ENCODE measurements at places on chromosomes 2 and 18.
A peak's percentile ranks its signal among the peaks of the same experiment; 100 is the strongest.

DNA sequence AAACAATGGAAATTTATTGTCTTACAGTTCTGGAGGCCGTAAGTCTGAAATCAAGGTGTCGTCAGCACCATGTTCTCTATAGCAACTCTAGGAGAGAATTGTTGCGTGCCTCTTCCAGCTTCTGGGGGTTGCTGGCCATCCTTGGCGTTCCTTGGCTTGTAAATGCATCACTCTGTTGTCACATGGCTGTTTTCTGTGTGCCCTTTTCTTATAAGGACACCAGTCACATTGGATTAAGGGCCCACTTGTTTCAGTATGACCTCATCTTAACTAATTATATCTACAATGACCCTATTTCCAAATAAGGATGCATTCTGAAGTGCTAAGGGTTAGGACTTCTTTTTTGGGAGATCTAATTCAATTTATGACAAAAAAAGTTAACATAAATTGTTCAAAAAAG lies 1.4 kb upstream of the PLEK start:
- no peak for DNase-seq

DNA sequence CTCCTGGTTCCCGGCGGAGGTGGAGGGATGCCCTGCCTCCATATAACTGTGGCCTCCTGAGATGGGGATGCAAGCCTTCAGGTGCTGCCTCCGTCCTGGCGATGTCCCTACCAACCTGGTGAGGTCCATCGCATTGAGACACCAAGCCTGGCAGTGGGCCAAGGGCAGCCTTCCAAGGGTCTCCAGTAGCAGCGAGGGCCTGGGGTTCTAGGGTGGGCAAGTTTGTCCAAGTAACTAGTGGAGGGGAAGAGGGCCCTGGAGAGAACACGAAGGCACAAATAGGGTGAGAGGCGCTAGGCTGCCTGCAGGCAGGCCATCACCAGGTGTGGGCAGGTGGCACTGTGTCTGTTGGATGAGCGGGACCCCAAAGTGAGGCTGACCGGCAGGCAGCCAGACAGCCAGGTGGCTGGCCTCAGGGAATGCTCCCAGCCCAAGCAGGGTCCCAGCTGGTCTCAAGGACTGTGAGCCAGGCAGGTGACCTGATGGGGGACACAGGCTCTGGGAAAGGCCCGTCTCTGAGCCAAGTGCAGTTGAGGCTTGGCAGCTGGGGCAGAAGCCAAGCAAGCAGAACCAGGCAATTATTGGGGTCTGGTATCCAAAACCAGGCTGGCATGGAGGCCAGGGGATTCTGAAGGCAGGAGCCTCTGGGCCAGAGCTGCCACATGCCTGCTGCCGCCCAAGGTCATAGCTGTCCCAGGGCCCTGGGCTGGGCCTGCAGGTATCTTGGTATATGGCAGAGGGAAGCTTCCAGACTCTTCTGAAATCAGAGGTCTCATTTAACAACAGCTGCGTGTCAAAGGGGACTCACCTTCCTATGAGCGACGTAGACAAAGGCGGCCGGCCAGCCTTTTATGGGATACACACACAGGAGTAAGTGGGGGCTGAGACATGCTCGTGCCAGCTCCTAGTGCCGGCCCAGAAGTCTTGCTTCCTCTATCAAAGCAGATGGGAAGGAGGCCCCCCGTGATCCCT lies 23.4 kb downstream of the RAMP1 start:
- no peak for DNase-seq

DNA sequence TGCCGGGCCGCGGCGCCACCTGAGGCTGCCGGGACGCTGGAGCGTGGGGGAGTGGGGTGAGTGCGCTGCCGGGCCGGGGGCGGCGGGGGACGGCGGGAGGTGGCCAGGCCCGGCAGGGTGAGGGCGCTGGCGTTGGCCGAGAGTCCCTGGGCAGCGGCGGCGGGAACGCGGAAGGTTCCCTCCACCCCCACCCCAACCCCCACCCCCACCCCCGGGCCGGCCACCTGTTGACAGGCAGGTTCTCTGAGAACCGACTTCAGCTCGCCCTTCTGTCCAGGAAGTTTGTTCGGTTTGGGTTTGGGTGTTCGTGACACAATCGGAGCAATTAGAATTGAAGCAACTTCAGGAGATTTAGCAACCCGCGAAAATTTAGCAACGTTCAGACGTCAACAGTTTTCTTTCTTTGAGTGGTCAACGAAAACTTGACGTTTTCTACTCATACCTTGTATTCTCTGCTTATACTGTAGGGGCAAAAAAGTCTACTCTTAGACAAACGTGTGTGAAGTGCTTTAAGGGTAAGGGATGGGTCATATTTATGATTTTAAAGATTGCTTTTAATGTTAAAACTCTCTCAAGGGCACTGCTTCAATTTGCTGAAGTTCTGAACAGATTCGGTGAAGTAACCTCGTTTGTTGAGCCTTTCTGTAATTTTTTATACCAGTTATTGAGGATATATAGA lies 9.3 kb downstream of the OTX1 start:
- DNase-seq = no peak

DNA sequence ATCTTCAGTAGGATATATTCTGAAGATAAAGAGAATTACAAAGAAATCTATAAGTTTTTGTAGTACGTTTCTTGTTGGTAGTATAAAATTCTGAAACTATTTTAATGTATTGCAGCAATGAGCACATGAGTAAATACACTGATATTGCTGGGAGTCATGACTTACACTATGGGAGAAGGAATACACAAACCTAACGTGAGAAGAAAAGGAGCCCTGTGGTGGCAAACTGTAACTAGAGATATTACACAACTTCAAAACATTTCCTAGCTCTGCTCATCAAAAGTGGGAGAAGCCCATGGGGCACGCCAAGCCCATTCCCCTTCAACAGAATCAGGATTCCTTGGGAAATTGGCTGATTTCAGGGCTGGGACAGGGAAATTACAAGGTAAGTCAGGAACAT lies 20.5 kb downstream of the SPIRE1 start:
- DNase-seq = no peak

DNA sequence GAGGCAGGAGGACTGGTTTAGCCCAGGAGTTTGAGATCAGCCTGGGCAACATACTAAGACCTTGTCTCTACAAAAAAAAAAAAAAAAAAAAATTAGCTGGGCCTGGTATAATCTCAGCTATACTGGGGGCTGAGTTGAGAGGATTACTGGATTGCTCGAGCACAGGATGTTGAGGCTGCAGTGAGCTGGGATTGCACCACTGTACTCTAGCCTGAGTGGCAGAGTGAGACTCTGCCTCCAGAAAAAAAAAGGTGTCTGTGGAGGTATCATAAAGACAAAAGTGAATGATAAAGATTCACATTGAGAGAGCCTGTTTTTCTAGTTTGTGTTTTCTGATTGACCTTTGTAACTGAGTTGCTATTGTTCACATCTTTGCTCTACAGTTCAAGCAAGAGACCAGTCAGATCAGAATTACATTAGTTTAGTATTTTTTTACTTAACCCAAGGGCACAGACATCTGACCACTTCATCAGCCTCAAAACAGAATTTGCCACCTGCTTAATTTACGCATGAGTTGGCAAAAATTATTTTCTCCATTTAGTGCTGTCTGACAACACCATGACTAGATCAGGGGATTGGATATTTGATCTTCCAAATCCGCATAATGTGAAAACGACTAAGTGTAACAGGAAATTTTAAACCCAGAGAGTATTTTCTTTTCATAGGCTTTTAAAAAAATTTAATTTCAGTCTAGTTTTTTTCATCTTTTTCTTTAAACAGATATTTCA lies 271.0 kb downstream of the TGIF1 start:
- no peak for DNase-seq

GRCh38 chr2:174753038-174753633 lies 11.1 kb downstream of the CHRNA1 start:
- no peak for DNase-seq

GRCh38 chr2:160207271-160207670 lies 7.2 kb upstream of the ITGB6 start:
- no peak for DNase-seq

- DNase-seq = peak; percentile 90
Measured at GRCh38 chr2:237572021-237572741, 5.8 kb downstream of the PRLH start.

GRCh38 chr2:44618251-44619023 lies 256.7 kb downstream of the CAMKMT start:
- DNase-seq = no peak

GRCh38 chr2:51781691-51782090 lies 749.8 kb upstream of the NRXN1 start:
- DNase-seq = no peak

DNA sequence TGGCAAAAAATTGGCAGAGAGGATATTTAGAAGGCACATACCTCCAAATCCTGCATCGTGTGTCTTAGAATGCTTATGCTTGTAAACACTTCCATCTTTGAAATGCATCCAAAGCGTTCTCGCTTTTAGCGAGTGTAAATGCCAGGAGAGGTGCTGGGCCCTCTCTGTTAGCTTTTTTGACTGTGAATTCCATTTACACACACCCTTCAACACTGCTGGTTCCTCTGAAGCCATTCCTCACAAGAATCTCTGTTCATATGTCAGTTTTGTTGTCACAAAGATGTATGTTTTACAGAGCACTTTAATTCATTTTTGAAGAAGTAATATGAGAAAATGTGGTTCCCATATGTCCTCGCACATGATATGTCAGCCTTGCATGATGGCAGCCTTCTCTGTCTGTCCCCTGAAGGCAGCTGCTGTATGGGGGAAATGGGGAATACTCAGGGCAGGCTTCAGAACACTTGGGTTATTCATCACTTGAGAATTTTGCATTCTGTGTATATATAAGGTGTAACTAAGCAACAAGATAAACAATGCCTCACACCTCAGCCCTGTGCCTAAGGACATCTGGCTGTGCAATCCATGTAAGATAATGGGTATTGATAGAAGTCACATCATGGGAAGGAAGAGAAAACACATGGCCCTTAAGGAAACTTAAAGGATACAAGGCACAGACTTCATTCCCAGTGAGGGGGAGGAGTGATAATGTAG lies 52.3 kb downstream of the RAB27B start:
- no peak for DNase-seq

DNA sequence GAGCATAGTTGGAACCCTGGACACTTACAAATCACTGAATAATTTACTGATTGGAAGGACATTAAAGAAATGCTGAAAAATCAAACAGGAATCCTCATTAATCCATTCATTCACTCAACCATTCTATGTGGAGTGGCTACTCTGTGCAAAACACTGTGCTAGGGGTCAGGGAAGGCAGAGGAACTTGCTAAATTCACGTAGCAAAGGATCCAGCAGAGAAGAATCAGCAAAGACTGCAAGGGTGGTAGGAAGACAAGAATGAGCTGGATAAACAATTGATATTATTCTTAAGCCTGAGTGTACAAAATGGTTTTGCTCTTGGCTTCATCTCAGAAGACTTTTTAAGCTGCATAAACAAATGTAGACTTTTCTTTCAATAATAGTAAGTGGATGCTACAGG lies 164.3 kb upstream of the CAVIN2 start:
- no peak for DNase-seq

- DNase-seq = no peak
Measured at GRCh38 chr2:36536776-36537175, 61.2 kb downstream of the FEZ2 start.

DNA sequence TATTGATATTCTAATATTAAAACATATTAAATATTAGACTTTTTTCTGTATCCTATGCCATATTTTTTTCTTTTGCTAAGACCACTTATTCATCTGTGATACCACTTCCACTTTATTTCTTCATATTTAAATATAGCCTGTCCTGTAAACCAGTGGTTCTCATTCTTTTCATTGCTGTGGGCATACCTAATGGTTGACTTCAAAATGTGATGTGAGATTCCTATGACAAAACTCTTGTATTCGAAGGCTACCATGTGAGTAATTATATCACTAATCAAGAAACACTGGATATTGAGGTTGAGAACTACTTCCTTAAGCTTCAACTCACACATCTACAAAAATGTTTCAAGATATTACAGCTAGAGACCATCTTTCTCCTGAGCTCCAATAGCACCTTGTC lies 3.6 kb downstream of the SCRN3 start:
- DNase-seq = no peak

DNA sequence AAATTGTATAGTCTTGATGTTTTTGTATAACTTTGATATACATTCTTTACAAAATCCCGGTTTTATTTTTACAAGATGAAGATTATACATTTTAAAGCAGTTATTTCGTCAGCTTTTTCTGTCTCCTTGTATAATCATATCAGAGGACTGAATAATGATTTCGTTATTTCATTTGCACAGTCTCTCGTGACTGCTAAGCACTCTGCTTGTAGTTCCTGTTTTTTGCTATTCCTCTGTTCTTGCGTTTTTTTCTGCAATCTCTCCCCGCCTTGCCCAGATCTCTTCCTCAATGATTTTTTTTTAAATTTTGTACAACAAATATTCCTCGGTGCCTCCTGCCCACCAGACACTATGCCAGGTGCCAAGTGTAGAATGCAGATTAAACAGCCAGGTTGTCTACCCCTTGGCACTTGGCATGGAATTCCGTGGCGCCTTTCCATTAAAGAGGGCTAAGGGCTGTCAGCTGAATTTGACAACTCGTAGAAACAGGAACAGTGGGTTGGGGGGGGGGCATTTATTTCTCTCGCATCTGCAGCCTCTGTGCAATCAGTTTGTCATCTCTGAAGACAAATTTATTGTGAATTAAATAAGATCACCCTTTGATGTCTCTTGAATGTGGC lies 69.6 kb downstream of the KLHL29 start:
- no peak for DNase-seq

- DNase-seq = peak; percentile 17
Measured at GRCh38 chr18:31102025-31102684, at the start of gene DSC2. Gene DSC2 (minus strand): TSS chr18:31102421. CDS start chr18:31101971, 450 bp downstream.

DNA sequence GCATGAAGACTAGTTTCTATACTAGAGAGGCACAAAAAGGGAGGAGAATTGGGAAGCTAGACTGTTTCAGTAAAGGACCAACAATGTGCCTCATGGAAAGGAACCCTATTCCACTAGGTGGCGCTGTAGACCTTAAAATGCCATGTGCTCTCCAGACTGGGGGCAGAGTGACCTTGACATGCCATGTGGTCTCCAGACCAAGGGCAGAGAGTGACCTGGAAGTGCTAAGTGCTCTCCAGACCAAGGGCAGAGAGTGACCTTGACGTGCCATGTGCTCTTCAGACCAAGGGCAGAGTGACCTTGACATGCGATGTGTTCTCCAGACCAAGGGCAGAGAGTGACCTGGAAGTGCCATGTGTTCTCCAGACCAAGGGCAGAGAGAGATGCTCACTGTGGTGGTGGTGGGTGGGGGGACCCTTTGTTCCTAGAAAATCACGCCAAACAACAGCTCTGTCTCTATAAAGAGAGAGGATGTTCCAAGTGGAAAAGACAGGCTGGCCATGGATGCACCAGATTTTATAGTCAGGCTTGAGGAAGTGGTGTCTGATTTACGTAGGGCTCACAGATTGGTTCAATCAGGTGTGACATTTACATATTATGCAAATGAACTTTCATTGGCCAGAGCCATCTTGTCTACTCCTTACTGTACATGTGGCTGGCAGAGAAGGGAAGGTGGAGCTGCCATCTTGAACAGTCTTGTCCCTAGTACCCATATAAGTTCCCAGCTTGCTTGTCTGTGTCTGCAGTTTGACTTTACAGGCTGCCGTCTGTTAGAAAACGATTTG lies 344.0 kb upstream of the DDX18 start:
- DNase-seq = peak; percentile 65
